ENCODE measurements at places on chromosomes 13 and 19.

DNA sequence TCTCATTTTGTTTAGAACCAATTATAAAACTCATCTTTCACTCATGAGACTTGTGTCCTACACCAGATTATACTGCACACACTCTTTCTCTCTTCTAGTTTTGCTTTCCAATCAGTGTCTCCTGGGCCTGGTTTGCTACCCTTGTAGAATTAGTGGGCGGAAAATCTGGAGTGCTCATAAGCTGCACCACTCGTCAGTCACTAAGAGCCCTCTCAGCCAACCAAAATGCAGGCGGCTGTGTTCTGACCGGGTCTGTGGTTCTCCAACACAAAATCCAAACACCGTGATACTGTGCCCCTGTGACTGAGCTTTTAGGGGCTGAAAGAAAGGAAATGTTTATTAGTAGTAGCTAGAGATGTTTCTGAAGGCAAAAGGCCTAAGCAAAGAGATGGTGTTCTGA, 83.7 kb upstream of the OBI1 start:
- DNase-seq = no peak

- DNase-seq = no peak
Observed at GRCh38 chr13:29707876-29708543, 112.5 kb upstream of the SLC7A1 start.

GRCh38 chr19:5126498-5127223, 157.7 kb downstream of the KDM4B start:
- no peak for DNase-seq

- no peak for DNase-seq
Observed at GRCh38 chr13:24649688-24650043, 30.5 kb upstream of the ATP12A start.

DNA sequence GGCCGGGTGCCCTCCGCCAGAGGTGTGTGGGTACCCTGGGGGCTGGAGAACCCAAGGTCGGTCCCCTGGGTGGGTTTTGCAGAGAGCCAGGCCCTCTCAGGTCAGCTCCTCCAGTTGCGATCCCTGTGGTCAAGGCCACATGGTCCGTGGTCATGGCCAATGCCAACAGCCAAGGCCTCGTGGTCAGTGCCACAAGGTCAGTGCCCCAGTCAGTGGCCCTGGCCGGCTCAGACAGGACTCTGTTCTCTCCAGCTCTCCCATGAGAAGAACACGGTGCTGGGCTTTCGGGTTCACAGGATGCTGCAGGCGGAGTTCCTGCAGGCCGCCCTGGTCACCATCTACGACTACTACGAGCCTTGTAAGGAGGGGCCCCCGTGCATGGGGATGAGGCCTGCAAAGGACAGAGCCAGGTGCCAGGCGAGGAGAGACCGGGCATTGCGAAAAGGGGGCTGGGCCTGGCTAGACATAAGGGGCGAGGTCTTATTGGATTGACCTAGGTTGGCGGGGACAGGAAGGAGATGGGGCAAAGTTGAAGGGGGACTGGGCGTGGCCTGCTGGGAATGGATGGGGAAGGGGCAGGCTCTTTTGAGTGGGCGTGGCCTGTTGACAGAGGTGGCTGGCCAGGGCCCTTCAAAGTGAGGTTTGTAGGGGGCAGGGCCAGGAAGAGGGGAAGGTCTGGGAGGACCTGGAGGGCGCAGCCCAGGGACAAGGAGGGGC, 15.2 kb upstream of the SHFL start:
- no peak for DNase-seq

DNA sequence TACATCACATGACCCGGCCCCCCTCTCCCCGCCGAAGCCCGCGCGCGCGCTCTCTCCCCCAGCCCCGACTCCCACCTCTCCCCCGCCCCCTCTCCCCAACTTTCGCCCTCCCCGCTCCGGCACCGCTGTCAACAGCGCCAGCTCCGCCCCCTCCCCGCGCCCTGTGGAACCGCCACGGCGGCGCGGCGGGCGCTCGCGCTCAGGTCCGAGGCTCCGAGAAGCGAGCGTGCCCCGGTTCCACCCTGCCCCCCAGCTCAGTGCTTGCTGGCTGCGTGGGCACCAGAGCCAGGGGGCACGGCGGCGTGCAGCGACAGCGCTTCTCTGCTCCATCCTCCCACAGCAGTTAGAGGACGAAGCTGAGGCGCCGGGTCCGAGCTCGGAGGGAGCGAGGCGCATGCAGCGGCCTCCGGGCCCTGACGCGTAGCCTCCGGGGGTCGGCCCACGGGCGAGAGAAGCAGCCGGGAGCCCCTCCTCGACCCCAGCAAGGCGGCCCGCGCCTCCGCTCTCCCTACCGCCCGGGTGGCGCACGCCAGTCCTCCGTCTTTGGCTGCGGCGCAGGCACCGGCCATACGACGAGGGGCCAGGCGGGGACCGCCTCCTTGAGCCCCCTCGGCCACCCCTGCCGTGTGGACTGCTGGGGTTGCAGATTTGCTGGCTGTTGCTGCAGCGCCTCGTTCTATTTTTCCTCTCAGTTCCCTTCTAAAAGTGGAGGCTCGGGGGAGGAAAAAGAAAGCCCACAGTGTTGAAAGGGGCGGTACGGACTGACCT, 109.5 kb downstream of the KCNRG start:
- DNase-seq = peak; percentile 91

GRCh38 chr13:80685942-80686341, 345.0 kb upstream of the SPRY2 start:
- no peak for DNase-seq

- DNase-seq = no peak
Observed at GRCh38 chr13:51267622-51268021, 45.4 kb downstream of the FAM124A start.

DNA sequence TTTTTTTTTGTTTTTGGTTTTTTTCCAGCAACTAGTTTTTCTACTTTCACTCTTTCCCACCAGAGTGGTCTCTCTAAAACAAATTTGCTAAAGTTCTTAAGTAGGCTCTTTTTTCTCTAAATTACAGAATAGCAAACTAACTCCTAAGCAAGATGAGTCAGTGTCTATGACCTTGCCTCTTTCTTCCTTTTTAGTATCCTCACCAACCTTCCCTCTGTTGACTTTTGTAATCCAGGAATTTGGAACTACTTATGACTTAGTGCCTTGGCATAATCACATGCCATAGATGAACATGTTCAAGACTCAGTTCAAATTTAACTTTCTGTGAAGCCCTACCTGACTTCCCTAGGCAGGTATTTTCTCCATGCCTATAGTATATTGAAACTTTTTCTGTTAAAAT, 32.3 kb upstream of the AKAP11 start:
- no peak for DNase-seq

GRCh38 chr13:46377554-46377953, 9.5 kb downstream of the RUBCNL start:
- no peak for DNase-seq

DNA sequence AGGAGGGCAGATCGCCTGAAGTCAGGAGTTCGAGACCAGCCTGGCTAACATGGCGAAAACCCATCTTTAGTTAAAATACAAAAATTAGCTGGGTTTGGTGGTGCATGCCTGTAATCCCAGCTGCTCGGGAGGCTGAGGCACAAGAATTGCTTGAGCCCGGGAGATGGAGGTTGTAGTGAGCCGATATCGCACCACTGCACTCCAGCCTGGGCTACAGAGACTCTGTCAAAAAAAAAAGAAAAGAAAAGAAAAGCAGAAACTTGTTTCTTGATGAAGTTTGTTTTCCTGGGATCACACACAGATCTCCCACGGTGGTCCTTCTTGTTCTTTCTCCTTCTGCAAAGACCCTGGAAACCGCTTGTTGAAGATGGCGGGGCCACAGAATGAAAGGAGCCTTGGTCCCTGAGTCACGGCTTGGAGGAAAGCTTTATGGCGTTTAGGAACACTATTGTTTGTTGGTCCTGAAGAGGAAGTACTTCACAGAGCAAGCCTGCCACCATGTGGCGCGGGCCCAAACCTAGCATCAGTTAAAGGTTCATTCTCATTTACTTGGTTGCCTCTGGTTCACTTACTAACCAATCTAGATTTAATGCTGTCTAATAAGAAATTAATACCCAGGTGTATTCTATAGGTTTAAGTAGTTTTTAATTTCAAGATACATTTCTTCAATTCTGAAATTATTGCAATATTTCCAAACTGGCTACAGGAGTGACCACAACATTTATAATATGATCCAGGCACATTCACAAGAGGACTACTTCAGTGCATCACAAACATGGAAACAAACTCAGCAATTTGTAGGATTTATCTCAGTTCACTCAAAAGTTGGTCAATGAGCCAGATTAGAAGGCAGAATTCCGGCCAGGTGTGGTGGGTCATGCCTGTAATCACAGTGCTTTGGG, 21.3 kb upstream of the ARL11 start:
- DNase-seq = peak; percentile 69

DNA sequence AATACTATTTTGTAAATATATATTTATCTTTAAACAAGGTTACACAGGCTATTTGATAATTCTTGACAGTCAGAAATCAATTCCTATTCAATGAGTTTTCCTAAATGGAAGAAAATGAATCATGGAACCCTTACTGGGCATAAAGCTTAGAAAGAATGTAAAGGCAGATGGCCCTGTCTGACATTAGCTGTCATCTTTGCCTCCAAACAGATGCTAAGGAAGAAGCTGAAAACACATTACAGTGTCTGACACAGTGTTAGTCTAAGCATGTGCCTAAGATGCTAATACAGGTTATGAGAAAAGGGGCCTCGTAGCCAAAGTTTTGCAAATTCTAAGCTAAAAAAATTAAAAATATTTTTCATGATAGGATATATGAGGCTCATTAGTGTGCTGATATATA, 112.8 kb downstream of the ITGBL1 start:
- DNase-seq = no peak

GRCh38 chr13:89496478-89496877, 1825.3 kb downstream of the SLITRK5 start:
- DNase-seq = no peak

- DNase-seq = peak; percentile 50
Observed at GRCh38 chr19:46014941-46015686, 7.7 kb downstream of the PGLYRP1 start.

GRCh38 chr13:49436890-49437289, 7.0 kb downstream of the CAB39L start:
- DNase-seq = no peak

- DNase-seq = no peak
Observed at GRCh38 chr13:104816726-104817125, 1718.7 kb downstream of the EFNB2 start.

DNA sequence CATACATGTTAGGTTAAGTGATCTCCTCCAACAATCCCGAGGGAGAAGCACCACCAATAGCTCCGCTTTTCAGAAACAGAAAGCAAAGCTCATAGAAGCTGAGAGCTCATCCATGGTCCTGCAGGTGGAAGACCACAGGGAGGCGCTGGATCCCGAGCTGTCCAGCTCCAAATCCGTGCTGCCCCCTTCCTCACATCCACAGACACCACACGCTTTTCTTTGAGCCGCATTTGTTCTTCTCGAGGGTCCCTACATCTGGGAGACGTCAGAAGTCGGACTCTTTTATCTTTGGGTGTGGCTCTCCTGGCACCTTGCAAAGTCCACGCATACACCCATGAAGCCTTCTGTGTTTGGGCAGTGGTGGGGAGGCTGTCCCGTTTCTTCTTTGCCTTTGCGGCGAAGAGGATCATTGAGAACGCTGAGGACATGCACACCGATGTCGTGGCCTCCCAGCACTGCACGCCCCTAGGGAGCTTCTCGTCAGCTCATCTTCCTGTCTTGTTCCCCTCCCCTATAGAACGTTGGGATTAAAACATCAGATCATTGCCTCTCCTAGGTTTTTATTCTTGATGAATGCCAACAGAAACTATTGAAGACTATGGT, 184.8 kb downstream of the TEX29 start:
- no peak for DNase-seq

DNA sequence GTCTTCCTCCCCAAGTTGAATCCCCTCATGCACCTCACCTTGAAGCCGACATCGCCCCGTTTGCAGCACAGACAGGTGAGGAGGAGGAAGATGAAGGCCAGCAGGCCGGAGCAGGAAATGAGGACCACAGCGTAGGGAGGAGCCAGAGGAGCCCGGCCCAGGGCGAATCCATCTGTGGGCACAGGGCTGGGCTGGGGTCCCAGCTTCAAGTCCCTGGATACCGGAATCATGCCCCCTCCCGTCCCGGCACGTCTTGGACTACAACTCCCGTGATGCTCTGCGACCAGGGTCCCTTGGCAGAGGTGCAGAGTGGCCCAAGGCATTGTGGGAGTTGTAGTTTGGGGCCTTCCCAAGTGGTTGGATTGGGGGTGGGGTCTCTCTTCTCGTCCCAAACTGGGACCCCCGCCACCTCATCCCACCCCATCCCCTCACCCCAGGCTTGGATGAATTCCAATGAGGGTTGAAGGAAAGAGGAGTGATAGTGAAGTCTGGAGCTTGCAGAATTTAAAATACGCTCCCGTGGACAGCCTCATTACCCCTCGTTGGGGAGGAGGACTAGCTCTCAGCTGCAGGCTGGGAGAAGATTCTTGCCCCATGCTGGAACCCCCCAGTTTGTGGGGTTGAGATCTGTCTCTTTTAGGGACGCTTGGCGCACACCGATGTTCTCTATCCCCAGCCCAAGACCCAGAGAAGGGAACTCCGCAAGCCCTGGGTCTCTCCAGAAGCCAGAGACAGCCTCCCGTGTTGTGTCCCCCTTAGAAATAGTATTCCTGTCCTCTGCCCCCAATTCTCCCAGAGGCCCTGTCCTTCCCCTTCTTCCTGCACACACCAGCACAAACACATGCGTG, 990 bp downstream of the LMTK3 start:
- peak; percentile 62 for DNase-seq

DNA sequence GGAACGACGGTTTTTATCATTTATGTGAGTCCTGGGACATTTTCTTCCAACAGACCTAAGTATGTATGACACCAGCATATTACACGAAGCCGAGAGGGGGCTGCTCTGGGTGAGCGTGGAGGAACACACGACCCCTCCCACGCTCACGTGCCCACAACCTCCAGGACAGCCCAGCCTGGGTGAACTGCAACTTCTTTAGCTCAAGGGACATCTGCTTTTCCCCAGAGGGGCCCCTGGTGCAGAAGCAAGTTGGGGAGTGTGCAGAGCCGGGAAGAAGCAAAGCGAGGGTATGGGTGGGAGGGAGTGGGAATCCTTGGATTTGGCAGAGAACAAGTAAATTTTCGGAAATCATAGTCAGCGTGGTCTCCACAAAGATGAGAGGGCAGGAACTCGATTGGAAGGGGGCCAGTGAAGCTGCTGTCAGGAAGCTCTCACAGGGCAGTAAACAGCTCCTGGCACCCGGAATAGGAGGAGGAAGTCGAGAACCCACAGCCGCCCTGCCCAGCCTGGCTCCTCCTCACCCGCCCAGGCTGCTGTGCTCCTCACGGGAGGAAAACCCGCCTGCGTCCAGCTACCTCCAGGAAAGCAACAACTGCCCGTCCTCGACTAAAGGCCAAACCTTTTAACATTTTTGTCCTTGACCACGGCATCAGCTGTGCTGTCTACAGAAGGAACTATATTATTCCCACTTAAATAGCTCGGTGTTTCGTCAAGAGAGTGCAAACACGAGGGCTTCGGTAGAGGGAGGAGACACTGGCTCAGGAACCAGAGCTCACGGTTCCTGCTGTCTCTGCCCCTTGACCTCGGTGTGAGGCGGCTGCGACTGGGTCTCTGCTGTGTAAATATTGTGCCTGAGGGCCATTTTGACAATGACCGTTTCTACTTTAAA, 17.2 kb upstream of the CFAP97D2 start:
- no peak for DNase-seq

GRCh38 chr19:22735911-22736645, 47.9 kb downstream of the ZNF99 start:
- DNase-seq = no peak

GRCh38 chr13:106752584-106753170, 184.7 kb upstream of the ARGLU1 start:
- DNase-seq = no peak

GRCh38 chr19:46080561-46080960, 39.8 kb upstream of the IGFL4 start:
- DNase-seq = no peak

Measured in activated CD8-positive, alpha-beta memory T cell treated with anti-CD3 and anti-CD28 coated beads for 1 hour (primary cell).